ENCODE measurements at places on chromosomes 11 and 22.

- DNase-seq = no peak
These were observed 65.6 kb upstream of the SESN3 start for GRCh38 chr11:95296621-95297025.

DNA sequence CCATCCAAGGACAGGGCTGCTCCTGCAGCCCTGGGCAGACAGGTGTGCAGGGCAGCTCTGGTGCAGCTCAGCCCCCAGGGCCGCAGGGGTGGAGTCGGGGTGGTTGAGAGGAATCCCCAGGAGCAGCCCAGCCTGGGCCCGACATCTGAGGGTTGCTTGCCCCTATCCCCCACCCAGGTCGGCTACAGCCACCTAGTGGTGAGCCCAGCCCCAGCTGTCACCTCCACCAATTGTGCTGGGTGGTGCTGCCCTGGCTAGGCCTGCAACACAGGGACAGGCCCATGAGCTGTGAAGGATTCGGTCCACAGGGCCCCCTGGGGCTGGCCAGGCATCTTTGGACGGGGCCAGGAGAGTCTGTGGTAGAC lies 29.6 kb downstream of the RTN4R start:
- DNase-seq = no peak

DNA sequence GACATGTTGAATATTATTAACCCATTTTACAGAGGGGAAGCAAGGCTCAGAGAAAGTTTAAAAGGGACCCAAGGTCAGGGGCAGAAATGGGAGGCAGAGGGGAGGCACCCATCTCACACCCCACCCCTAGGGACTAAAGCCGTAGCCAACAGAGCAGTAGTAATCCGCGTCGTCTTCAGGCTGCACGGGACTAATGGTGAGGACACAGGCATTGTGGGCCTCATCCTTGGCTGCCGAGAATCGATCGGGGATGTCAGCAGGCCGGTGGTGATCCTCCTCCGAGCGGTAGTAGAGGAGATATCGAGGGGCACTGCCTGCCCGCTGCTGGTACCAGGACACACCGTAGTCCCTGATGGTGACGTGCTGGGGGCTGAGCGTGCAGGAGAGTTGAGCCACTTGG lies 1.5 kb downstream of the VPREB3 start:
- no peak for DNase-seq

- DNase-seq = no peak
These were observed 79.9 kb upstream of the DRD2 start for GRCh38 chr11:113555071-113555619.

DNA sequence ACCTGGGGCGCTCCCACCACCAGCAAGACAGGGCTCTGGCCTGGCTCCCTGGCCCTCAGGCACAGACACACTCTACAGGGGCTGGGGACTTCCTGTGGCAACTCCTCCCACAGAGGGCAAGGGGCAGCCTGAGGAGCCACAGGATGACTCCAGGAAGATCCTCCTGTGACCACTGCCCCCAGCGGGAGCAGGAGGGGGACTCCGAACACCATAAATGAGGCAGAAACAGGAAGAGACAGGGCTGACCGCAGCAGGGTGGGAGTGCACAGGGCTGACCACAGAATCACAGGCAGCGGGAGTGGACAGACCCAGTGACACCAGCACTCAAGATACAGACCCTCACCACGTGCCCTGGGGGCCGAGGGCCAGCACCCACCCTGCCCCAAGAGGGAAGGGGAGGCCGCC lies 10.8 kb downstream of the ARAP1 start:
- no peak for DNase-seq

DNA sequence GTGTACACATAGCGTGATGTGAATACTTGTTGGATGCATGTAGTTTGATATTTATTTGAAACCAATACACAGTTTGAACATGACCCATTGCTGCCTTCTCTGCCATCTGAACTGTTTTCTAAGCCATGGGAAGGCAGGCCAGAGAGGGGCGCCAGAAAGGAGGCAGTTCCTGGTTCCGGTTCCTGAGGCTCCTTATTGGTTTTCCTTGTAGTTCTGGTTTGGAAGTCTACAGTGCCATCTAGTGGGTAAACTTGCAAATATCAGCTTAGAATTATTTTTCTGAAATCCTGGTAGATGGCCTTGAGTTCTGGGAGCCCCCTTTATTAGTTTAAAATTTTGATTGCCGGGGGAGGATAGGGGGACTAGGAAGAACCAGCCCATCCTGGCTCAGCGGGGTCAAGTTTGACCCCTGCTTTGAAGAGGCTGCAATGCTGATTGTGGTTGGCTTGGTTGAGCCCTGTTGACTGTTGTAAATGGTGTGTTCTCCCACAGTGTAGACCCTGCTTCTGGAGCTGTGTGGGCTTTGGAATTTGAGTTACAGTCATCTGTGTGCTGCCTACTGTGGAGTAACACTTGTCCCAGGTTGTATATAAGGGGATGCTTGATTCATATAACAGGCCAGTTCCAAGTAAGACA lies 48.4 kb downstream of the GRAMD1B start:
- DNase-seq = peak; percentile 57

GRCh38 chr11:79170321-79170720 lies 270.5 kb downstream of the TENM4 start:
- DNase-seq = no peak

DNA sequence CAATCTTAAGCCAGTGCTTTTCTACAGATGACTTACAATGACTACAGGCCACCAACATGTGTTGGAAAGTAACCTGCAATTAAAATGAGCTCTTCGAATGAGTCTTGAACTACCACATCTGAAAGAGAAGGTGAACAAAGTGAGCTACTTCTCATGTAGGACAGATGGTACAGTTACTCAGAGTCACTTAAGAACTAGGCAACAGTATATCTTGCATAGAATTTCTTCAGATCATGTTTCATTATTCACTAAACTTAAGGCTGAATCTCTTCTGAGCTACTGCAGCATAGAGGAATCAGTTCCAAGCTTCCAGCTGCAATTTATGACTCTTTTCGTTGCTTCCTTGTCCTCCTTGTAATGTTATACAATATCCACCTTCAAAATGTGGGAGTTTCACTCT lies 270.9 kb downstream of the TTC28 start:
- no peak for DNase-seq

GRCh38 chr11:17607591-17608570 lies 60.8 kb downstream of the OTOG start:
- DNase-seq = no peak

DNA sequence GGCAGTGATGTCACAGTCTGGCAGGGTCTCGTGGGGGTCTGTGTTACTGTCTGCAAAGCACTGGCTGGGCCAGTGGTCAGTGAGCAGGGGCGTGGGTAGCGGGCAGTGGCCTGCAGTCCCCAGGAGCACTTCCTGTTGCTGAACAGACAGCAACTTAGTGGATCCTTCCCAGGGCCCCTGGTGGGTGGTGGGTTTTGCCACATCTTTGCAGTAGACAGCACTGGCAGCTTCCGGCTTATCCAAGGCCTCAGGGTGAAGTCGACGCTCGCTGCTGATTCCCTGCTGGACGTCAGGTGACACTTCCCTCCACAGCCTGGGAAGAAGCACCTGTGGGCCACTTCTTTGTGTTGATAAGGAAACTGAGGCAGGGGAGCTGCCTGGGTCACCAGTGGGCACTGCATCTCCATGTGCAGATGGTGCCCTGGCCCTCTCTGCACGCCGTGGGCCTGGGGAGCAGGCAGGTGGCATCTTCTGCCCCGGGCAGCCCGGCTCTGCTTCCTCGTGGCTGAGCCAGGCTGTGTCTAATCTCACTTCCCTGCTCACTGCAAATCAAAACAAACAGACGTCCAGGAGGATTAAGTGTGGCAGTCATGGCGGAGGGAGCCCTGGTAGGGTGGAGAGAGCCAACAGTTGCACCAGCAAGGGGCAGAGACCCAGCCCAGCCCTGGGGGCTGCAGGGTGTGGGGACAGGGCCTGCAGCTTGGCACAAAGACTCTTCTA lies 79.8 kb downstream of the KCNQ1 start:
- no peak for DNase-seq

- no peak for DNase-seq
These were observed 57.6 kb downstream of the TNRC6B start for GRCh38 chr22:40235308-40235707.

DNA sequence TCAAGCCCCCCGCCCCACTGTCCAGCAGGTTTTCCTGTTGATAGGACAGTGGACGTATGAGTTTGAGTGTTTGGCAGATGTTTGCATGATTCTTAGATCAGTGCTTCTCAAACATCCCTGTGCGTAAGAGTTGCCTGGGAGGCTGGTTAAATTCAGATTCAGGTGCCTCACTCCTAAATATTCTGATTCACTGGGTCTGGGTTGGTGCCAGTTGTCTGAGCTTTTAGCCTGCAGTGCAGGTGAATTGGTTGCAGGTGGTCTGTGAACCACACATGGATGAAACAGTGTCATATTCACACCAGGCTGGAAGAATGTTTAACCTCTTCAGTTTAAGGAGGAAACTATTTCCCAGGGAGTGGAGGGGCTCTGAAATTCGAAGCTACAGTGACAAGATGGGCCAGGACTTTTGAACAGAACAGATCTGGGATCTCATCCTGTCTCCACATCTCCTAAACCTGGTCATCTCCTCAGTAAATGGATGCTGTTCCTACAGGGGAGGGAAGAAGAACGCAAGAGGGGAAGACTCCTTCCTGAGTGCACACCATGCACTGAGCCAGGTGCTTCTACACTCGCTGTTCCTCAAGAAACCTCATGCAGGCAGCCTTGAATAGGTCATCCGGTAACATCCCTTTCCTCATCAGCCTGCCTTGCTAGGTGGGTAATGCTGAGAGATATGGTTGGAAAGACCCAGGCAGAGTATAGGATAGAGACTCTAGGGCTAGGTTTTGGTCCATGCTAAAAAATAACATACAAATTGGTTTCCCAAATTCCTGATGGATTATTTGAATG lies 47.8 kb downstream of the TEAD1 start:
- DNase-seq = no peak

GRCh38 chr11:95641495-95641894 lies 148.1 kb downstream of the FAM76B start:
- DNase-seq = no peak

DNA sequence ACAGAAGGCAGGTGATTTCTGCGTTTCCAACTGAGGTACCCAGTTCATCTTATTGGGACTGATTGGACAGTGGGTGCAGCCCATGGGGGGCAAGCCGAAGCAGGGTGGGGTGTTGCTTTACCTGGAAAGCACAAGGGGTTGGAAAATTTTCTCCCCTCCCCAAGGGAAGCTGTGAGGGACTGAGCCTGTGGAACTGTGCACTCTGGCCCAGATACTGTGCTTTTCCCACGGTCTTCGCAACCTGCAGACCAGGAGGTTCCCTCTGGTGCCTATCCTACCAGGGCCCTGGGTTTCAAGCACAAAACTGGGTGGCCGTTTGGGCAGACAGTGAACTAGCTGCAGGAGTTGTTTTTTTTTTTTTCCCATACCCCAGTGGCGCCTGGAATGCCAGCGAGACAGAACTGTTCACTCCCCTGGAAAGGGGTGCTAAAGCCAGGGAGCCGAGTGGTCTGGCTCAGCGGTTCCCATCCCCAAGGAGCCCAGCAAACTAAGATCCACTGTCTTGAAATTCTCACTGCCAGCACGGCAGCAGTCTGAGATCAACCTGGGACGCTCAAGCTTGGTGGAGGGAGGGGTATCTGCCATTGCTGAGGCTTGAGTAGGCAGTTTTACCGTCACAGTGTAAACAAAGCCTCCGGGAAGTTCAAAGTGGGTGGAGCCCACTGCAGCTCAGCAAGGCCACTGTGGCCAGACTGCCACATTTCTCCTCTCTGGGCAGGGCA lies 97.2 kb downstream of the JRKL start:
- DNase-seq = no peak

GRCh38 chr11:128892866-128893565 lies 1.9 kb downstream of the KCNJ5 start:
- no peak for DNase-seq
